ENCODE measurements at places on chromosomes 1 and 21. TPM values are rescaled to one million over a fixed set of nuclear protein-coding genes. Genes with fewer than 3 reads are reported as not detected.
A peak's percentile ranks its signal among the peaks of the same experiment; 100 is the strongest.

- peaks cover 2% of the 10 kb centered on the region for H3K36me3 ChIP-seq
- DNase-seq = no peak
- no peaks in the 10 kb centered on the region for H3K27me3 ChIP-seq
- H3K4me1 ChIP-seq = peaks cover 7% of the 10 kb centered on the region
- H3K4me3 ChIP-seq = no peak overlapping the region
Measured at GRCh38 chr21:45499201-45499750, 43.0 kb downstream of the SLC19A1 start.

DNA sequence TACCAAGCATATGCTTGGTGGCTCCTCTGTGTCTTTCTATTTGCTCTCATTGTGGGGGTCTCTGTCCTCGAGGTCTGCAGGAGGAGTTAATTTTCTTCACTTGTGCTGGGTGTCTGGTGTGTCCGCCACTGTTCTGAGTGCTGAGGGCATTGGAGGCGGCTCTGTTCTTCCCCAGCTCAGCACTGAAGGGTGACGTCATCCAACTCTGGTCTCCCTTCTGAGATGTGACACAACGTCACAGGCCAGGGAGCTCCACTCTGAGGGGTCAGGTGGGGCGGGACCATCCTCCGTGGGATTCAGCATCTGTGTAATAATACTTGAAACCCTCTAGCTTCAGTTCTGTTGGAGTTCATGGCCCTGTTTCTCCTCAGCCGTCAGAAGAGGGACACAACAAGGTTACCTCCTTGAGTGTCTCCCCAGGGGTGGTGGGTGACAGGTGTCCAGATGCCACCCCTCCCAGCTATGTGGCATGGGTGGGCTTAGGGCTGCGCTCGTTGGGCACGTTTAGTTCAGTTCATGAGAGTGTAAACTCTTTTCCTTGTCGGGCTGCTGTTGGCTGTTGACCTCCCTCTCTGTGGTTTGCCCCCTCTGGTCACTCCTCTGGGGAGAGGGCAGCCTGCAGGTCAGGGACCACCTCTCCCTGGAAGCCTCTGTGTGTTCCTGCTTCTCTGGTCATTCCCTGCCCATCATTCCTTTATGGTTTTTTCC, 3.1 kb downstream of the IBA57 start:
- H3K36me3 ChIP-seq = peaks cover 6% of the 10 kb centered on the region
- peak overlapping the region; percentile 0 for H3K4me3 ChIP-seq
- H3K4me1 ChIP-seq = peaks cover 21% of the 10 kb centered on the region
- no peak overlapping the region for H3K27ac ChIP-seq
- no peak for DNase-seq
- no peaks in the 10 kb centered on the region for H3K27me3 ChIP-seq

GRCh38 chr1:160717306-160717705, 5.7 kb upstream of the CD48 start:
- DNase-seq = no peak
- H3K27ac ChIP-seq = peak overlapping the region; percentile 38
- H3K36me3 ChIP-seq = no peaks in the 10 kb centered on the region
- H3K27me3 ChIP-seq = no peaks in the 10 kb centered on the region

DNA sequence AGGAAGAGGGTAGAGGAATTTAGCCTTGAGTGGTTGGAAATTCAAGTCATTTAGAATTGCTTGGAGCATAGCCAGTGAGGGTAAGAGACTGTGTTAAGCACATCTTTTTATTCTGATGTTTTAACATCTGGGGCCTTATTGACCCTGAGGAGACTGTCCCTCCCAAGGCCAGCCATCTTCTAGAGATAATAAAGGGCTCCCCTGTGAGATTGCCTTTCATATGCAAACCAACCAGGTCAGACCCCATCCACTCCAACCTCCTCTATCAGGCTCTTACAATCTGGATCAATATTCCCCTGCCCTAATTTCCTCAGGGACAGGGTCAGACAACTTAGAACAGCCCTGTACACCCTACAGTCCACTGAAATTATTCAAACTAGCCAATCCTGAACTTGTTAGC, 93.8 kb downstream of the ATP1B1 start:
- no peaks in the 10 kb centered on the region for H3K4me1 ChIP-seq
- no peak overlapping the region for H3K4me3 ChIP-seq
- DNase-seq = no peak
- no peaks in the 10 kb centered on the region for H3K36me3 ChIP-seq
- H3K27ac ChIP-seq = no peak overlapping the region
- no peaks in the 10 kb centered on the region for H3K27me3 ChIP-seq

GRCh38 chr1:179794669-179795068, 51.6 kb downstream of the FAM163A start:
- H3K27ac ChIP-seq = no peak overlapping the region
- no peaks in the 10 kb centered on the region for H3K4me1 ChIP-seq
- H3K27me3 ChIP-seq = peaks cover 11% of the 10 kb centered on the region
- no peak overlapping the region for H3K4me3 ChIP-seq
- DNase-seq = no peak
- H3K36me3 ChIP-seq = no peaks in the 10 kb centered on the region

- peak overlapping the region; percentile 67 for H3K27ac ChIP-seq
- no peak for DNase-seq
- H3K27me3 ChIP-seq = no peaks in the 10 kb centered on the region
- peaks cover 55% of the 10 kb centered on the region for H3K36me3 ChIP-seq
- peaks cover 95% of the 10 kb centered on the region for H3K4me1 ChIP-seq
Measured at GRCh38 chr1:42935313-42935895, 23.3 kb downstream of the SLC2A1 start.

Gene CLEC20A
- not detected for total RNA-seq

Gene USH2A
- not detected for total RNA-seq

Gene OR2T5
- total RNA-seq = not detected
